ENCODE measurements at places on chromosomes 6 and 20.

DNA sequence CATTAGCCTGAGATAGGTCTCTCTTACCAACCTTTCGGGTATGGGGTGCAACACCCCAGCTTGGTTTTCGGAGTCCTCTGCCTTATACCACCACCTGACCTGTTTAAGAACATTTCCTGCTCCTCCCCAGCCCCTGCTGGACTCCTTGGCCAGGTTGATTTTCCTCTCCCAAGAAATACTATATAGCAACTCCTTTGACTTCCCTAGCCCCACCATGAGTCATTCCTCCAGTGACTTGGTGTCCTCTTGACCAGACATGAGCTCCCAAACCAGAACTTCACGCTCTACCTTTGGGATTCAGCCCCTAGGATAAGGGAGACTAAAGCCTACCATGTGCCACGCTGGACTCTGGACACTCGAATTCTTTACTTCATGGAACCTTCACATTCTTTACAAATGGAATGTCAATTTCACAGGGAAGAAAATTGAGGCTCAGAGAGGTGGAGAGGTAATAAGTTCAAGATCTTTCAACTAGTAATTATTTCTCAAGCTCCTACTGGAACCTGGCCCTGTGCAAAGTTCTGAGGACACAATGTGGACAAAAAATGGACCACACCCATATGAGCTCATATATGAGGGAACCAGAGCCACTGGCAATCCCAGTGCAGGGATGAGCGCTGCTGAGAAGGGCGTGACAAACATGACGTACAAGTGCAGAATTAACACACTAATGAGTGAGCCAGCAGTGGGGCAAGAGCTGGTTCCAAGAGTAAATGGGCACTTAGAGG, 48.2 kb downstream of the SIRPA start:
- DNase-seq = no peak

DNA sequence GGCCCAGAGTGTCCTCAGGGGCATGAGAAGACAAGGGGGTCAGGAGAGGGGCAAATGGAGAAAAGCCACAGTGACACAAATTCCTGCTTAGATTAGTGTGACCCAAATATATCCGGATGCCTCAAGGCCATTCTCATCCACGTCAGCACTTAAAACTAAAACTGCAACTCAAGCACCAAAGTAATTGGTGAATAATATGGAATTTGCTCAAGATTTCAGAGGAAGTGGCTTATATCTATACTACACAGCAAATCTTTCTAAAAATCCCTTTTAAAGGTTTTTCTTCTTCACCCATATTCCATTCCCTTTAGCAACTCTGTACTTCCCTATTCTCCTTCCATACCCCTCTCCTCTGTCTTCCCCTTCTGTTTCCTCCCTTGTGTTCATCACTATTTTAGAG, 15.2 kb downstream of the DEF6 start:
- no peak for DNase-seq

DNA sequence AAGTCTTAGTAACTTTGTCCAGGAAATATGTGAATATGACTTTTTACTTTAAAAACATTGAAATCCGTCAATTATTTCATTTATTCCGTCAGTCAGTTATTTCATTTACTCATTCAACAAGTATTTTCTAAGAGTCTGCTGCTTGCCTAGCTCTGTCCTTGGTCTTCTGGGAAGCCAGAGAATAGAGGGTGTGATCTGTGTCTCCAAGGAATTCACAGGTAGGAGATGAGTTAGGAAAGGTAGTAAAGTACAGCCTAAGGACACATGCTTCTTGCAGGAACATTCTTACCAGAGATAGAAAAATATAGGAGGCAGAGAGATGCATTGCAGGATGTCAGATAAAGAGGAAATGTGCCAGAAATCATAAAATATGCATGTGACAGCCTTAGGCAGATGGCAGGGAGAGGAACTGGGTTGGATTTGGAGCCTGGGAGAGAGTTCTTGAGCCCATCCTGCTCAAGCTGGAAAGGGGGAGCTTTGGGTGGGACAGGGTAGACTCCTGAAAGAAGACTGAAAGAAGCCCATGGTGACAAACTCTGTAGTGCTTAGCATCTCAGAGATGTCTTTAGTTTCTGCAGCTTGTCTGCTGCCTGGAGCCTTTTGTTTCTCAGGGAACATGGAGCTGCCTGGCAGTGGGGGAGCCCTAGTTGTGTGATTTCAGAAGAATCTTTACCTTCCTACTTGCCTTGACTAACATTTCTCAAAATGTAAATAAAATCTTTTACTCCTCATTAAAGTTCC, 3.5 kb downstream of the SH3BGRL2 start:
- DNase-seq = no peak

DNA sequence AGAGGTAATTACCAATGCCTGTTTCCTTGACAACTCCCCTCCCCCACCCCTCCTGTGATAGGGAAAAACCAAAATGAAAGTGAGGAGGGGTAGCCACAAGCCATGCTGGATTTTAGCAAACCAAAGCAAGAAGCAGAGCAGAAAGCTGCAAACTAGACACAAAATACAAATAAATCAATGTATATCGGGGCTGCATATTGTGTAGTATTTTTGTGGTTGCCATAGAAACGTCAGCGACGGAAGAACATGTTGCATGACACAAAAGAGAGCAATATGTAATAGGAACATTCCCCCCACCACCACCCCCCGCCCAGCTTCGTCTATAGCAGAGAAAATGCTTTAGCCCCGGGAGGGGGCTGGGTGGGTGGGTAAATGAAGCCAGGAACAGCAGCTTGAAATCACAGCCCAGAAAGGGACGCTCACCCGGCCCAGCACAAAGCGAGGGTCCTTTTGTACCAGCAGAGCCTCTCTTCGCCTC, 548 bp downstream of the AGPAT4 start:
- peak; percentile 5 for DNase-seq

DNA sequence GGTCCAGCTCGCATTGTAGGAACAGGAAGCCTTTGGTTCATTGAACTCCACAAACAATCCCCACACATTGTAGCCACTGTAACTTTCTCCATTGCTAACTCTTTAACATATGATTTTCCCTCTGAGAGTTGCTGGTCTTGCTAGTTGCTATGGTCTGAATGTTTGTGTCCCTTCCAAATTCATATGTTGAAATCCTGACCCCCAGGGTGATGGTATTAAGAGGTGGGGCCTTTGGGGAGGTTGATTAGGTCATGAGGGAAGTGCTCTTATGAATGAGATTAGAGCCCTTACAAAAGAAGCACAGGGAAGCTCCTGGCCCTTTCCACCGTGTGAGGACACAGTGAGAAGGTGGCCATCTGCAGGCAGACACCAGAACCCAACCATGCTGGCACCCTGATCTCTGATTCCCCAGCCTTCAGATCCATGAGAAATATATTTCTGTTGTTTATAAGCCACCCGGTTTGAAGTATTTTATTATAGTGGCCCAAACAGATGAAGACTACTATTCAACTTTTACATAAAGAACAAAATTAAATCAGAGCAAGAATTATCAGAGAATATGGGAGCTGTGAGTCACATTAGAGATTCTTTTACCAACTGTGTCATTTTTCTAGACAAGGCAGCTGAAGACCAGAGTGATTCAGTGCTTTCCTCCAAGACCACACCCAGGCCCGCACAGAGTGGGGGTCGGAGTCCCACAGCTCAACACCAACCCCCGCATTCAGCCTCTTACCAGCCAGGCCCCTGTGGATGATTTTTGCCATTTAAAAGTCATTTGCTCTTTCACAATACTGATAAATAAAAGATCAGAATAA, 143.0 kb downstream of the SAMD5 start:
- DNase-seq = no peak

DNA sequence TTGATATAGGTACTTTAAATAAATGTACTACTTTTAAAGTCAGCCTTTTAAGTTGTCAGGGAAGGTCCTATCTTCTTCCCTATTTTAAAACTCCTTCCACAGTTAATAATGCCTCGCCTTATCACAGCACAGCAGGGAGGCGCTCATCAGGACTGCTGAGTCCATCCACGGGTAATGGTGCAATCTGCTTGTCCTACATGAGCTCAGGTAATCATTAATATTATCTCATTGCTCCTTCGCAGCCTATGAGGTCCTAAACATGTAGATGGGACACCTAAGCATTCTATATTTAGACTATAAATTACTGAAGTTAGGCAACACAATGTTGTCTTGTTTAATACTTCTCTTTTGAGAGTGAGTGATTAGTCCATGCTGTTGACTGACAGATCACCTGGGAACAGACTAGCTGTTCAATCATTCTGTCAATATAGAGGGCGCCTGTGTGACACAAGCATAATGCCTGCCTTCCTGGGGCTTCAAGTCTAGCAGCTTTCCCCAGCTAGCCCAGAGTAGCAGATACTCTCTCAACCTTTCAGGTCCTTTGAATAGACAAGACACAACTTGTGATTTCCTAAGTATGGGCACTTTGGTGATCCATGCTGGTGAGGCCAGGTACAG, 91.0 kb downstream of the FYN start:
- DNase-seq = no peak

DNA sequence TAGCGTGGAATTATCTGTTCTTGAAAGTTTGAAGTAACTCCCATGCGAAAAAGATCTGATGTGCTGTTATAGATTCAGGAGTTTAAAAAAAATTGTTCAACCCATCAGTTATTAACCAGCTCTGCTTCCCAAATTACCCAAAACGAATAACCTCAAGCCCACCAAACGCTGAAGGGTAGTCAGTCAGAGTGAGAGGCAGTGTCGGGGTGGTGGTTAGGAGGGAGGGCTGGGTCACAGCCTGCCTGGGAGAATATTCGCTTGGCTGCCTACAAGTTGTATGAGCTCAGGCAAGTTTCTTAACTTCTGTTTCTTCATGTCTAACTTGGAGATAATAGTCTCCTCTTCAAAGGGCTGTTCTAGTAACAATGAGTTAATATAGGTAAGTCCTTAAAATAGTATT, 114.6 kb downstream of the JPH2 start:
- no peak for DNase-seq

GRCh38 chr6:5828296-5828695, 178.4 kb downstream of the NRN1 start:
- DNase-seq = no peak

DNA sequence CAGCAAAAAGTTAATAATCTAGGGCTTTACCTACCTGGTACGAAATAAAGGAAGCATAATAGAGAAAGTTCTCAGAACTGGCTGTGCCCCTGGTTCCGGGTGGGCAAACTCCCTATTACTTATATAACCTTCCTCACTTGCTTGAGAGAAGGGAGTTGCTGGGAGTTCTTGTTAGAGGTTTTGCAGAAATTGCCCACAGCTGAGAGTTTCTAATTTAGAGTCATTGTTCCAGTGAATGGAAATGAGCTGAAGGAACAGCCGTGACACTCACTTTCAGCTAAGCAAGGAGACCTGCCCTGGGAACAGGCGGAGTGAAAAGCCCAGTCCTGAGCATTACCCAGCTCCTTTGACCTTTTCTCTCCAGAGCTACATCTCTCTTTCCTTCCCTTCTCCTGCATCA, 594.6 kb upstream of the FLRT3 start:
- DNase-seq = no peak

DNA sequence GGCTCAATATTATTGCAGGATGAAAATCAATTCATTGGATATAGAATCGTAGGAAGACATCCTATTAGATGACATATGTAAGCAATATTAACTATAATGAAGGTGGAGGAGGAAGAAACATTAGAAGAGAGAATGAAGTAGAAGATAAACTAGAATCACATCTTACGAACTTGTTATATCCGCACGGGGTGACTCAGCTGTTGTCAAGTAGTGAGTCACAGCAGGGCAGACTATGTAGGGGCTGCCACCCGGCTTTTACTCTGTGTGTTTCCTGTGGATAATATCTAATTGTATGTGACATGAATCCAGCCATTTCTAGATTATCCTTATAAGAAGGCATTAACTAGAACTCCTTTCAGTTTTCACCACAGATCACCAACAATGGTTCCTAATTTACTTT, 520.2 kb downstream of the DOK5 start:
- DNase-seq = no peak

GRCh38 chr6:124441450-124441849, 520.8 kb upstream of the RNF217 start:
- DNase-seq = no peak

GRCh38 chr20:44288252-44288651, 22.8 kb downstream of the FITM2 start:
- no peak for DNase-seq

GRCh38 chr20:47250360-47250759, 106.1 kb downstream of the ZMYND8 start:
- DNase-seq = no peak

GRCh38 chr20:2993250-2993649, 50.2 kb upstream of the GNRH2 start:
- DNase-seq = no peak

All from KG1 (cell line).